H4 (cell line): ENCODE measurements at places on chromosomes 1 and 21. TPM values are rescaled to one million over a fixed set of nuclear protein-coding genes. Genes with fewer than 3 reads are reported as not detected.

- no peak for DNase-seq
Measured at GRCh38 chr1:28127617-28128257, 39.3 kb upstream of the EYA3 start.

- no peak for DNase-seq
Measured at GRCh38 chr1:30323841-30324240, 399.5 kb downstream of the MATN1 start.

DNA sequence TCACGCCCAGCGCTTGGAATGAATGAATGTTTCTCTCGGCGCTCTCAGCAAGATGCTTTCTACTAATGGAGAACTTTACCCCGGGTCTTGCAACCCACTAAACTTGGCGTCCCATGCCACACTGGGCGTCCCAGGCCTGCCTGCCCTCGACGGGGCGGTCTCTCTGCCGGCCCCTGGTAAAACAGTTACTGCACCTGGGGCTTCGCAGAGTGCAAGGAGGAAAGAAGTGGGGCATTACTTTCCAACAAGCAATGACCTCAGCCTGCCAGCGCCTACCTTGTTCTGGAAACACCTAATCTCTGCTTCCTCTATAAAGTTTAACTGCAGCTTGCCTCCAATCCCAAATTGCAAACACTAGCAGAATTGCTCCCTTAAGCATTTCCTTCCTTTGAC, 27.8 kb upstream of the NFIA start:
- no peak for DNase-seq

HSD3B1 gene
- total RNA-seq = not detected in 2 replicates

RNU1-4 gene
- total RNA-seq = not detected in 2 replicates

ICOSLG gene
- 0.33 and 0.80 TPM in 2 replicates for total RNA-seq

DNA sequence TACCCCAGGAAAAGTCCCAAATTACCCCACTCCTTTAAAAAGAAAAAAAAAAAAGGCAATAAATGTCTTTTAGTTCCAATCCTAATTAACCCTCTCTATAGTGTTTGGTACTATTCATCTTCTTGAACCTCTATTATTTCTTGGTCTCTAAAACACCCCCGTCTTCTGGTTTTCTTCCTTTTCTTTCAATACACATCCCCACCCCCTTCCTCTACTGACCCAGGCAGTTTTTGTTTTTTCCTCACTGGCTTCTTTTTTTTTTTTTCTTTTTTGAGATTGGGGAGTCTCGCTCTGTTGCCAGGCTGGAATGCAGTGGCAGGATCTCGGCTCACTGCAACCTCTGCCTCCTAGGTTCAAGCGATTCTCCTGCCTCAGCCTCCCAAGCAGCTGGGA, 26.1 kb downstream of the EGLN1 start:
- no peak for DNase-seq

KRTCAP2 gene
- 128 and 140 TPM in 2 replicates for total RNA-seq

DNA sequence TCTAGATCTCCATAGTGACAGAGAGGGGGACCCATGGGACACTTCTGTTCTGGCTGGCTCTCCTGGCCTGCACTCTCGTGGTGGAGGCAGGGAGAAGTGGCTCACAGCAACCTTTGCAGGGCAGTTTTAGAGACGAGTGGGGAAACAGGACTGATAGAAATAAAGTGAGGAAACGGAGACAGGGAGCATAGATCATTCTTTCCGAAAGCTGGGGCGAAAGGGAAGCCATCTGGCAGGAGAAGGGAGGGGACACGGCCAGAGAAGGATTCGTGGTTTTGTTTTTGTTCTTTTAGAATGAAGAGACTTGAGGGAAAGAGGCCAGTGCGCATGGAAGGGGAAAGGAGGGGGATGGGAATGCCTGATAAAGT, 3.5 kb downstream of the TIE1 start:
- no peak for DNase-seq

PPIAL4G gene
- not detected in 2 replicates for total RNA-seq
